ENCODE measurements at places on chromosomes 12 and 14. TPM values are rescaled to one million over a fixed set of nuclear protein-coding genes. Genes with fewer than 3 reads are reported as not detected.

SPX gene
- 0.16 TPM for total RNA-seq

DAAM1 gene
- 11.3 TPM for total RNA-seq

CLEC2B gene
- 25.8 TPM for total RNA-seq

SERPINA12 gene
- total RNA-seq, result not detected

ARHGDIB gene
- 596 TPM for total RNA-seq

CNTN1 gene
- not detected for total RNA-seq

SOX5 gene
- total RNA-seq, result 0.88 TPM

NANOG gene
- not detected for total RNA-seq

SEC23A gene
- 49.6 TPM for total RNA-seq

KCNMB4 gene
- total RNA-seq, result 0.94 TPM

SLC6A12 gene
- 0.35 TPM for total RNA-seq

CHURC1 gene
- total RNA-seq, result 66.1 TPM

KIF26A gene
- total RNA-seq, result 0.21 TPM

DNA sequence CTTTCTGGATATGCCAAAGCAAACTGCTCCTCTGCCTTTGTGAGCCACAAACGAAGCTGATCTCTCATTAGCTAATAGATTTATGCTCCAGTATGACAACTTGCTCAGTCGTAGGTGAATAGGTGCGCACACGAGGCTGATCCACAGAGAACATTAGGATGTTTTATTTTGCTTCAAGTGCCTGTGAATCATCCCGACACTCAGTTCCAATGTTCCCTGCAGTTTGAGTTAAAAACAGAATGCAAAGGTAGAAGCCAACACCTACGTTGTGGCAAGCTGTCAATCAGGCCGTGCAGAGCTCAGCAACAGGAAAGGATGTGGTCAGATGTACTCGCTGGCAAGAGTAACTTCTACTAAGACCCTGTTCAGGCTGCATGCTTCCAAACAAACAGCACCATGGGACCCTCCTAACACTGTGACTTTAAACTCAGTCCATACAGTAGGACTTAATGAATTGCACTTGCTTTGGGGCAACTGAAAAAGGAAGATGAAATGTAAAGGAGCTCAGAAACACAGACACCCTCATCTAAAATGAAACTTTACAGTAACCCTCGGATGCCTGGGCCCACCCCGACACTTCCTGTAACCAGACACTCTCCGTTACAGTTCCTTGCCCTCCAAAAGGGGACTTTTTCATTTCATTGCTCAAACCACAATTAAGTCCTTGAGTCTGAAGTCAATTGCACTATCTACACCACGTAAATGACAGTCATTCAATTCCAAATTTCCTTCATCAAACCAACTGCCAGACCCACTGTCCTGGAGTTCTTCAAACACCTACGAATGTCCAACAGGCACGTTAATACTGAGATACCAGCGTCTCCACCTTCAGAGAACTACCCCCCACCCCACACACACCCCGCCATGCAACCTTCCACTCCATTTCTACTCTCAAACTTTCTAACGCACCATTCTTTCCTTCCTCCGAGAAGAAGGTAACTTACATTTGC is 1.6 kb downstream of the CCDC88C start:
- H3K36me3 ChIP-seq, result peaks cover 38% of the 10 kb centered on the region
- H3K27me3 ChIP-seq, result no peaks in the 10 kb centered on the region
- H3K4me3 ChIP-seq, result peak overlapping the region; percentile 92
- DNase-seq, result peak; percentile 87
- H3K27ac ChIP-seq, result peak overlapping the region; percentile 99
- H3K4me1 ChIP-seq, result peaks cover 53% of the 10 kb centered on the region

GRCh38 chr12:88192426-88192825 is 50.3 kb downstream of the TMTC3 start:
- no peaks in the 10 kb centered on the region for H3K4me1 ChIP-seq
- H3K36me3 ChIP-seq, result peaks cover 26% of the 10 kb centered on the region
- no peak for DNase-seq
- H3K27ac ChIP-seq, result no peak overlapping the region
- no peaks in the 10 kb centered on the region for H3K27me3 ChIP-seq
- H3K4me3 ChIP-seq, result no peak overlapping the region

DNA sequence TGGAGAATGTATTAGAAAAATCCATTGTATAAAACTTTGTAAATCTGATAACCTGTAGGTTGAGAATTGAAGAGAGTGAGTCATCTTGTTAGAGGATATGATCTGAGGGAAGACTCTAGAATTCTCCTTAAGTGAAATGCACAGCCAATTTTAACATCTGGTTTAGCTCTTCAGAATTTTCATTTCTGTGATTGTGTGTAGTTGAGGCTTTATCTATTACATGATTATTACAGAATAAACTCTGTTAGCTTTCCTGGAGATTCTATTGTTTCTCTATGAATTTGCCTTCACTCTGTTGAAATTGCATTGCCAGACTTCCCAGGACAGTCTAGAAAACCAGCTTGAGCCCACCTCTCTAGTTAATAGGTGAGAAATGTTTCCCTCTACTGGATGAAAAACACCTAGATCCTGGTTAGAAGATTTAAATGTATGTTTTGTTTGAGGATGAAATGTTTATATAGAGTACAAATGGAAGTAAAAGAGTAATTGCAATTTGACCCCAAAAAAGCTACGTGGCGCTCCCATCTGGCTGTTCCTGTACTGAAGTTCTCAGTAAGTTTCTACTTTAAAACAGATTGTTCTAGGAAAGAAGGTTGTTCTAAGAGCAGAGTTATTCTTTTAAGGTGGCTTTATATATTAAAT is 2.9 kb downstream of the NUDT4 start:
- peak overlapping the region; percentile 99 for H3K27ac ChIP-seq
- H3K27me3 ChIP-seq, result no peaks in the 10 kb centered on the region
- peak overlapping the region; percentile 98 for H3K4me3 ChIP-seq
- DNase-seq, result no peak
- H3K4me1 ChIP-seq, result peaks cover 49% of the 10 kb centered on the region

DNA sequence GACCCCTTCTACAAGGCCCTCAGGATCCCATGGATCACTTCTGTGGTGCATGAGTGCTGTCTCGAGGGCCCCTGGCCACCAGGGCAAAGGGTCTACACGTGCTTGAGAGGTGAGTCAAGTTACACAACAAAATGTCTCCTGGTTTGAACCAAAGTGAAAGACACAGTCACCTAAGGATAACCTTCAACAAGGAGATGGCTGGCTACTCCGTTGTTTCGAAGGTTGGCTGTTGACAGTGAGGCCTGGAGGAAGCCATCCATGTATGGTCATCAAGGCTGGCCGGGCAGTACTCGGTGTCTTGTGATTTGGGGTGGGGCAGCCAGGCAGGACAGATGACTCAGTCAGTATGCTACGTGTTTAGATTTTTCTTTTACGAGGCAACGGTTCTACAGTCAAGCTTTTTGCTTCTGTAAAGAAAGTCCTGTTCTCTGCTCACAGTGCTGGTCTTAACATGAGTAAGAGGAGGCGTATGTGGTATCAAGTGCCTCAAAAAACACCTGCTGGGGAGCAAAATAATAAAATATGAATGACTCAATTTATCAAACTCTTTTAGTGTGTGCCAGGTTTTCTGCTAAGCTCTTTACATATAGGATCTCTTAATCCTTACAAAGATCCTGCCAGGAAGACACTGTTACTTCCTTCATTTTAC is 18.0 kb upstream of the NT5DC3 start:
- H3K27ac ChIP-seq, result no peak overlapping the region
- H3K4me1 ChIP-seq, result no peaks in the 10 kb centered on the region
- no peak for DNase-seq
- H3K4me3 ChIP-seq, result no peak overlapping the region
- H3K36me3 ChIP-seq, result no peaks in the 10 kb centered on the region
- peaks cover 4% of the 10 kb centered on the region for H3K27me3 ChIP-seq

DNA sequence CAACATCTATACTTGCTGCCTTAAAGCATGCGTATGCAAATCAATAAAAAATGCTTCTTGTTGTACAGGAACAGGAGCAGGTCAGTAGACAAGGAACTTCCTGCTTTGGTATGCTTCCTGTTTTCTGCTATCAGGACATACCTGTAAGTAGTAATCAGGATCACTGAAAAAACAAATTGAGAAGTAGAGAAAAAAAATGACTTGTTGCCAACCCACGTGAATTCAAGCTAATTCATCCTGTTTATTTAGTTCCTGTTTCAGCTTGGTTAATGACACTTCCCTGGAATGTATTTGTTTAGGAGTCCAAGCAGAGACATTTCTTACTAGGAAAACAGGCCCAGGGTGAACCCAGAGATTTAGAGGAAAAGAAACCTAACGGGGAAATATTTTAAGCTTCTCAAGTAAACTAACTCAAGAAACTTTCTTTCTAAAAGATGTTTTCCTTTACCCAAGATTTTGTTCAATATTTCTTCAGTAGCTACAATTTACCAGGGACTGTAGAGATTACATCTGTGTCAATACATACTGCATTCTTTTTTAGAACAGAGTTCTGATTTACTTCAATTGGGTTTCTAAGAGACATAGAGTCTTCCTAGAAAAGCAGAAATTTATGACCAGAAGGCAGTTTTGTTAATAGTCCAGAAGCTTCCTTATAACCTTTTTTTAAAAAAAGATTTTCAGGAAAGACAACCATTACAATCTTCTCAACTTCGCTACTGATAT is 124.2 kb downstream of the PAWR start:
- DNase-seq, result no peak
- H3K4me3 ChIP-seq, result no peak overlapping the region
- peaks cover 2% of the 10 kb centered on the region for H3K36me3 ChIP-seq
- H3K4me1 ChIP-seq, result no peaks in the 10 kb centered on the region

- H3K4me3 ChIP-seq, result peak overlapping the region; percentile 99
- H3K27ac ChIP-seq, result peak overlapping the region; percentile 99
- peaks cover 57% of the 10 kb centered on the region for H3K36me3 ChIP-seq
- no peak for DNase-seq
- peaks cover 22% of the 10 kb centered on the region for H3K4me1 ChIP-seq
These were observed 1.0 kb upstream of the BTG1 start for GRCh38 chr12:92146497-92147224.

- peaks cover 7% of the 10 kb centered on the region for H3K4me1 ChIP-seq
- no peaks in the 10 kb centered on the region for H3K36me3 ChIP-seq
- no peak overlapping the region for H3K27ac ChIP-seq
- peaks cover 15% of the 10 kb centered on the region for H3K27me3 ChIP-seq
These were observed 32.3 kb downstream of the KCNK13 start for GRCh38 chr14:90093942-90094595.

- no peak overlapping the region for H3K27ac ChIP-seq
- H3K4me3 ChIP-seq, result no peak overlapping the region
- no peak for DNase-seq
- peaks cover 14% of the 10 kb centered on the region for H3K4me1 ChIP-seq
- peaks cover 24% of the 10 kb centered on the region for H3K36me3 ChIP-seq
These were observed 25.8 kb downstream of the SLC39A9 start for GRCh38 chr14:69424149-69424923.

DNA sequence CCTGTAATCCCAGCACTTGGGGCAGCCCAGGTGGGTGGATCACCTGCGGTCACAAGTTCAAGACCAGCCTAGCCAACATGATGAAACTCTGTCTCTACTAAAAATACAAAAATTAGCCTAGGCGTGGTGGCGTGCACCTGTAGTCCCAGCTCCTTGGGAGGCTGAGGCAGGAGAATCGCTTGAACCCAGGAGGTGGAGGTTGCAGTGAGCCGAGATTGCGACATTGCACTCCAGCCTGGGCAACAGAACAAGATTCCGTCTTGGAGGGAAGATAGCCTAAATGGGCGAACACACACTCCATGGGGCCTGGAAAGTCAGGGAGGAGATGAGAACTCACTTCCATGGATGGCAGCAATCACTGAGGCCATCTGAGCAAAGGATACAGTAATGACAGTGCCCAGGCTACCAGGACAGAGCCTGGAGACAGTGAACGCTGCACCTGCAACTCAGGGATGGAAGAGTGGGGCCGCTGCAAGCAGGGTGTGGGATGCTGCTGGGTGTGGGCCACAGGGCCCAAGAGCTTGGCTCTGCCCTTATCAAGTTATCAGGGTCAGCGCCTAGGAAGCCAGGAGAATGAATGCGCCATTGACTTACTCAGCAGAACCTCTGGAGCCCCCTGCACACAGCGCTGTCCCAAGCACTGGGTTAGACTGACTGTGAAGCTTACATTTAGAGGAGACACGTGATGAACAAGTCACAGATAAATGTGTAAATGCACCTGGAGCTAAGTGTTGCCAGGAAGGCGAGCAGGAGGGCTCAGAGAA is 28.9 kb downstream of the FOXN3 start:
- H3K4me3 ChIP-seq, result no peak overlapping the region
- H3K27ac ChIP-seq, result no peak overlapping the region
- no peak for DNase-seq
- peaks cover 52% of the 10 kb centered on the region for H3K4me1 ChIP-seq

DNA sequence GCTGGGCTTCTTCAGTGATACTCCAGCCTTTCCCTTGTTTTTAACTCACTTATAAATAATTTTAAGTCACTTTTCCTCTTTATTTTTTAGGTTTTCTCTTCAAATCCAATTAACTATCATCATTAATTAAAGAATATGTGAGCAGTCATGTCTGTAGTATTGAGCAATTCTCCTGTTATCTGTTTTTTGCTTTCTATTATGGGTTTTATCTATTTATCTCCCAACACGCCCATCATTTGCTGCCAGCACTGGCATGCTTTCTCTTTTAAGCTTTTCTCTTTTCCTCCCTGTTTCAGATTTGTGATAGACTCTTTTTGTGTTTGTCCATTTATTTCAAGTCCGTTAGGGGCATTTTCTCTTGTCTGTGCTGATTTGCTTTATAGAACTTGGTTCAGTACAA is 72.3 kb downstream of the CRADD start:
- no peak for DNase-seq
- H3K27ac ChIP-seq, result no peak overlapping the region
- H3K27me3 ChIP-seq, result no peaks in the 10 kb centered on the region

GRCh38 chr12:56046027-56046780 is 4.5 kb downstream of the RPS26 start:
- no peaks in the 10 kb centered on the region for H3K27me3 ChIP-seq
- H3K4me1 ChIP-seq, result peaks cover 37% of the 10 kb centered on the region
- no peak for DNase-seq
- H3K4me3 ChIP-seq, result no peak overlapping the region

DNA sequence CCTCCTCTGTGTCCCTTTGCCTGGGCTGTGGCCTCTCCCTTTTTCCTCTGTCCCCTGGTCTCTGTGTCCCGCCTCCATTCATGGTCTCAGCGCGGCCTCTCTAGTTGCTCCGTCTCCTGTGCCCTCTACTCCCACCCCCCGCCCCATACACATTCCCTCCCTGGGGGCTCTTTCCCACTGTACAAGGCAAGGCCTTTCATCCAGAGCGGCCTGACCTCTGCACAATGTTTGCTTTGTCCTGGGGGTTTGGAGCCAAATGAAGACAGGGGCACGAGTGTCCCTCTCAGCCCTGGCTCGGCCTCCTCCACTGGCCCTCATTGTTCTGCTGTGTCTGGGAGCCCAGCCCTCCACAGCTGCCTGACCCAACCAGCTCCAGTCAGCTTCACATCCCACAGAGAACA is 678.6 kb downstream of the BCL11B start:
- no peak overlapping the region for H3K27ac ChIP-seq
- DNase-seq, result no peak
- no peaks in the 10 kb centered on the region for H3K27me3 ChIP-seq
- no peaks in the 10 kb centered on the region for H3K4me1 ChIP-seq

GRCh38 chr12:98916106-98916505 is 271.0 kb downstream of the APAF1 start:
- H3K4me3 ChIP-seq, result no peak overlapping the region
- H3K36me3 ChIP-seq, result no peaks in the 10 kb centered on the region
- H3K27ac ChIP-seq, result no peak overlapping the region

All from activated CD4-positive, alpha-beta T cell treated with anti-CD3 and anti-CD28 coated beads for 36 hours (primary cell).